ENCODE measurements at places on chromosomes 4 and X.
A peak's percentile ranks its signal among the peaks of the same experiment; 100 is the strongest.

DNA sequence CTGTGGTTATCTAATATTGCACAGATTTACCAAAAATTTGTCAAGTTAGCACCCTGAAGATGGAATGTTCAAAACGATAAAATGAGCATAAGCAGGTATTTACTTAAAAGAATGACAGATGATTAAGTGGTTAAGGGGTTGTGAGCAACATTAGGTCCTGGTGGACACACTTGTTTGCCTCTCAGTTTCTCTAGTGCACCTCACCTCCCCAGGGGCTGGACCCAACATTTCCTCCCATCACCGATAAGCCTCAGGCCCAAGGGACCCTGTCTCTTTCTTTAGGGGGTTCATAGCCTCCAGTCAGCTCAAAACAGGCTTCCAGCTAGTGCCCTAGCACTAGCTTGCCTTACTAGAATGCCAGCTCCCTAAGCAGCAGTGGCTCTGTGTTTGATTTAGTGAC is 88.0 kb downstream of the ATP11C start:
- no peaks in the 10 kb centered on the region for H3K27me3 ChIP-seq
- H3K27ac ChIP-seq: no peak overlapping the region
- peaks cover 12% of the 10 kb centered on the region for H3K4me1 ChIP-seq
- H3K4me3 ChIP-seq: no peak overlapping the region
- 0 out of 2 replicates have a peak, but pooled peaks cover 1% of the 10 kb centered on the region for H3K36me3 ChIP-seq

GRCh38 chrX:103157496-103158316 is 57.2 kb upstream of the BEX4 start:
- peaks cover 39% of the 10 kb centered on the region for H3K4me1 ChIP-seq
- H3K27me3 ChIP-seq: peaks cover 2% of the 10 kb centered on the region
- H3K27ac ChIP-seq: 0 out of 2 replicates have a peak overlapping the region, but pooled peaks have one; percentile 34
- H3K36me3 ChIP-seq: no peaks in the 10 kb centered on the region
- H3K4me3 ChIP-seq: no peak overlapping the region

GRCh38 chr4:10115797-10116568 is 616 bp downstream of the WDR1 start:
- peak overlapping the region; percentile 96 for H3K4me3 ChIP-seq
- peaks cover 15% of the 10 kb centered on the region for H3K27me3 ChIP-seq
- H3K4me1 ChIP-seq: peaks cover 65% of the 10 kb centered on the region
- no peak for DNase-seq
- H3K36me3 ChIP-seq: peaks cover 48% of the 10 kb centered on the region

DNA sequence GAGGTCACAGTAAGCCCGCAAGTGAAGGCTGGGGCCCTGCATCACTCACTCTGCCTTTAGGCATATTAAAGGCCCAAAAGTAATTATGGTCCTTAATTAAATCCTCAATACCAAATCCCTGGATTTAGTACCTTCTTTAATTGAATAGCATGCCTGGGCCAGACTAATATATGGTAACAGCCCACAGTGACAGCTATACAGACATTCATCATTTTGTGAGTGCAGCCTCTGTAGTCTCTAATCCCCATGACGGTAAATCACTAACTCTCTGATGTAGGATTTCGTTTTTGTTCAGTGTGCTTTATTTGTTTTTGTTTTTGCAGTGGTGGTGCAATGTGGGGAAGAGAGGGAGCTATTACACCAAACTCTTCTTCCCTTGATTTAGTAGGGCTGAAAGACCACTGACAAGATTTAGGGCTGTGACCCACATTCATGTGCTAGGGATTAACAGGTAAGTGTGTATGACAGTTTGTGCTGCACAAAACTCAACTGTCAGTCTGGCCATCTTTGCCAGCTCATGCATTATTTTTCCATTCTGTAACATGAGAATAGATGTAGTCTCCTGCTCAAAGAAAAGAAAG is 60.6 kb upstream of the SLC39A8 start:
- H3K36me3 ChIP-seq: no peaks in the 10 kb centered on the region
- peaks cover 6% of the 10 kb centered on the region for H3K27me3 ChIP-seq
- DNase-seq: no peak
- no peaks in the 10 kb centered on the region for H3K4me1 ChIP-seq

DNA sequence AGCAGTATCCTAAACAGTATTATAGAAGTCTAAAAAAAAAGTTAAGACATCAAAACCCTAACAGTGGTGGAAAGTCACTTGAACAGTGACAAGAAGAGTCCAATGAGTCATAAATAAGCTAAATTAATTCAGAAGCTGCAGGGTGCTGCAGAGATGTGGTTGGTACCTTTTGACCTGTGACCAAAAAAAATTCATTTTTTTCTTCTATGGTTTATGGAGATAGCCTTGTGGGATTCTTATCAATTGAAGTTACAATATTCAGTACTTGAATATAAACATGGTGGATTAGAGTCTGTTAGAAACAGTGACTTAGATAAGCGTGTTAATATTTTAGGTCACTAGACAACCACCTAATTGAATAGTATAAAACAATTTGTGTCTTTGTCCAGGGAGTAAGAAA is 35.4 kb downstream of the CCSER1 start:
- H3K4me1 ChIP-seq: no peaks in the 10 kb centered on the region
- no peak for DNase-seq
- H3K36me3 ChIP-seq: no peaks in the 10 kb centered on the region
- H3K4me3 ChIP-seq: no peak overlapping the region

GRCh38 chrX:14398725-14399124 is 130.6 kb upstream of the GLRA2 start:
- H3K4me1 ChIP-seq: peaks cover 13% of the 10 kb centered on the region
- no peaks in the 10 kb centered on the region for H3K27me3 ChIP-seq
- H3K4me3 ChIP-seq: no peak overlapping the region
- DNase-seq: peak; percentile 33
- H3K36me3 ChIP-seq: no peaks in the 10 kb centered on the region

DNA sequence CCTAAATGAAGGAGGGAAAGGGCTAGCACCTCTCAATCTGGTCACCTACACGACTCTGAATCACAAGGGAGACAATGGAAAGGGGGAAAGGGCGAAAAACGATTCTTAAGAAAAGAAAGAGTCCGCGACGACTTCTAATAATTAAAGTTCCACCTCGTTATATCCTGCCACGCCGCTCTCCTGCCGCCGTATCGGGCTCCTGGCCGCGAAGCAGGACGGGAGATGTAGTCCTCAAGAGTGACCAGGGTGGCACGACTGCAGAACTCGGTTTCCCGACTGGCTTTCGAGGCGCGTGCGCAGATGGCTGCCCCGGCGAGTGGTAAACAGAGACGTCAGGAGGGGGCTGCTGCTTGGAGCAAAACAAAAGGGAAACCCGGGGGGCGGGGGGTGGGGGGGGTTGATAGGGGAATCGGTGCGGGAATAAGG is at the start of gene FOXO4:
Gene FOXO4 (plus strand): TSS at position 297 of the 426 bp plus-strand sequence. CDS start 678 bp downstream, outside the sequence.
- H3K27me3 ChIP-seq: no peaks in the 10 kb centered on the region
- peak; percentile 71 for DNase-seq
- H3K4me3 ChIP-seq: peak within 1 kb of the TSS; percentile 98
- H3K27ac ChIP-seq: peak within 1 kb of the TSS; percentile 75

- H3K36me3 ChIP-seq: no peaks in the 10 kb centered on the region
- no peak for DNase-seq
- H3K4me3 ChIP-seq: no peak overlapping the region
- no peaks in the 10 kb centered on the region for H3K4me1 ChIP-seq
Observed at GRCh38 chrX:31178064-31178768, 106.4 kb upstream of the FTHL17 start.

GRCh38 chr4:122764821-122765215 is 32.3 kb downstream of the BBS12 start:
- peak overlapping the region; percentile 84 for H3K4me3 ChIP-seq
- peaks cover 80% of the 10 kb centered on the region for H3K4me1 ChIP-seq
- peak; percentile 90 for DNase-seq
- no peaks in the 10 kb centered on the region for H3K36me3 ChIP-seq
- peak overlapping the region; percentile 95 for H3K27ac ChIP-seq

DNA sequence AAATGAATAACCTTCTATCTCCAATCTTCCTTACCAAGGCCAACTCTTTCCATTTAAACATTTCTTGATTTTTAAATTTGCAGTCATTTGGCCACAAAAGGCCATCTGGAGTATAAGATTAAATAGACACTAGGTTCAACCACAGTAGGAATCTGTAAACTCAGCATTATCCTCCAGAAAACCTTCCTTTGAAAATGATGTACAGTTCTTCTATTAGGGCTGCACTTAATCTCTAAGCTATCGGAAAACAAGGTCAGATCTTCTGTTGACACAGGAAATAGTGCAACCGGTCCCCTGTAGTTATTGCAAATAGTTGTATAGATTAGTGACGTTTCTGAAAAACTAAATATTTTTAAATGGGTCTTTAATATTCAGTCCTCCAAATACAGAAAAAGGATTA is 359.0 kb upstream of the ATOH1 start:
- no peak overlapping the region for H3K27ac ChIP-seq
- no peak overlapping the region for H3K4me3 ChIP-seq
- DNase-seq: no peak
- H3K27me3 ChIP-seq: no peaks in the 10 kb centered on the region

DNA sequence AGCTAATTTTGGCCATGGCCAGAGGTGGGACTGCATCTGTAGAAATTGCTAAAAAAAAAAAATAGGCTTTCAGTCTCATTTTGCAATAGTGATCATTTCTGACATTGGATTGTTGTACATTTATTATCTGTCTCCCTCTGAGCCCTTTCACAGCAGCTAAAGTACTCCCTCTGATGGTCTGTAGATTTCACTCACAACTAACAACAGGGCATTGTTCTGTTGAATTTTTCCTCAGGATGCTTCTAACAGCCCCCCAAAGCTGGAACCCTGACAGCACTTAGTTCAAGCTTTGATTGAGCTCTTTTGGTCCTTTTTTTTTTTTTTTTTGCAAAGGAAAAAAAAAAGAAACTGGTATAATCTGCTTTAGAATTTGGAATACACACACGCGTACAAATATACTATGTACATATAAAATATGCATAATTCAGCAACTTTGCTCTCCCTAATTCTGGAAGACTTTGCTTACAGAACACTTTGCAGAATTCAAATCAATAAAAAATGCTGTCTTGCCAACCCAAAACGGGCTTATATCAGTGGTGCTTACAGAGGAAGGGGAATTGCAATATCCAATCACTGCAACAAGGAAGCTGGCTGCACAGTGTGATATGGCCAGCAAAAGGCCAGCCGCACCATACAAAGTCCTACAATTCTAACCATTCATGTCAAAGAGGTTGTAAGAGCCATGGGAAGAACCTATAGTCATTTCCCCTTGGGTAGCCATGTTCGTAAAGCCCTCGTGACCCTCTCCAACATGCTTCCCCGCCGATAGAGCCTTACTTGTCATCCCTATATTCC is 406.4 kb downstream of the SMARCA1 start:
- H3K27ac ChIP-seq: no peak overlapping the region
- H3K4me1 ChIP-seq: no peaks in the 10 kb centered on the region
- no peaks in the 10 kb centered on the region for H3K36me3 ChIP-seq
- no peak overlapping the region for H3K4me3 ChIP-seq

DNA sequence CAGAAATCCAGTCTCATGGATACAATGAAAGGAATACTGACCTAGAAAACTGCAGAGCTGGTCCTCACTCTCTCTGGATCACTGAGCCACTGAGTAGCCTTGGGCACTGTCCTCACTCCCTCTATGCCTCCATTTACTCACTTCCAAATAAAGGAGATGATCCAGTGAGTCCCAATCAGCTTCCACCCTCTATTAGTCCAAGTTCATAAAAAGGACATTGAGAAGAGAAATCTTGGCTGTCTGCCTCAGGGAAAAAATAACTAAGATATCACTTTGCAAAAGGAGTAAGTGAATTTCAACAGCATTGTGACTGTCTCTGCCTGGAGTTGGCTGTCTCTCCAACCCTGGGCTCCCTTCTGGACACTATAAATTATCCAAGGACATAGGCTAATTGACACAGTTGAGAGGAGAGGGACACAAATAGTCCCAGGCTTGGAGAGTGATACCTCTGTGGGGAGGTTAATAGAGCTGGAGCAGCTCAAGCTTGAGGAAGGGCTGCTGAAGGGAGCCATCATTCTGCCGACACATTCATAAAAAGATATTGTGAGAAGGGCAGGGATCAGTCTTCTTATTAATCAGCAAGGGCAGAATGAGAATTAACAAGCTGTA is 572.3 kb downstream of the RAB28 start:
- H3K4me3 ChIP-seq: no peak overlapping the region
- no peak overlapping the region for H3K27ac ChIP-seq

- peak within 1 kb of the TSS; percentile 90 for H3K4me3 ChIP-seq
- DNase-seq: peak; percentile 15
- peak within 1 kb of the TSS; percentile 98 for H3K27ac ChIP-seq
- H3K4me1 ChIP-seq: peaks cover 12% of the 10 kb centered on the region
- H3K27me3 ChIP-seq: peaks cover 6% of the 10 kb centered on the region
Observed at GRCh38 chrX:47232803-47233332, at the start of gene USP11. USP11 (plus strand) TSS chrX:47233009; CDS start chrX:47233044, 35 bp downstream.

- no peaks in the 10 kb centered on the region for H3K36me3 ChIP-seq
- H3K27me3 ChIP-seq: no peaks in the 10 kb centered on the region
- no peak for DNase-seq
Observed at GRCh38 chr4:104743215-104743653, 248.5 kb upstream of the CXXC4 start.

- peaks cover 38% of the 10 kb centered on the region for H3K4me1 ChIP-seq
- H3K4me3 ChIP-seq: no peak overlapping the region
- H3K36me3 ChIP-seq: 0 out of 2 replicates have a peak, but pooled peaks cover 4% of the 10 kb centered on the region
Observed at GRCh38 chr4:40251366-40251765, 54.5 kb downstream of the RHOH start.

- H3K4me3 ChIP-seq: no peak overlapping the region
Observed at GRCh38 chrX:120768254-120768653, 107.4 kb downstream of the CT47B1 start.

- no peak overlapping the region for H3K27ac ChIP-seq
- peaks cover 20% of the 10 kb centered on the region for H3K4me1 ChIP-seq
Observed at GRCh38 chr4:48681856-48682255, 98.2 kb downstream of the FRYL start.

DNA sequence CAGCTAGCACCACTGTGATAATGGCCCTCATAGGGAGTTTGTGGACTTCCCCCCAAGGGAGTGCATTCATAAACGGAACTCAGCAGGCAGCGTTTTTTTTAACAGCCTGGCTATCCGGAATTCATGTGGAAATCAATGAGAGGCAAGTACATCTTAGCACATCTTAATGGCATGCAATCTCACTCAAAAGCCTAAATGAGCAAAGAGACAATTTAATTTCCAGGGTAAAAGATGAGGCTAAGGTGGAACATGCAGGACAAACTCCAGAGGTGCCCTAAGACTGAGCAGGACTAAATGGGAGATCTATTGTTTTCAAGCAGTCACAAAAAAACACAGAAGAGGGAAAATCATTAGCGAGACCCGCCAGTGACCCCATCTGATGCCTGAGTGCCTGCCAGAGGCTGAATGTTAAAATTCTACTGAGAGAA is 243.5 kb upstream of the KCNIP4 start:
- no peaks in the 10 kb centered on the region for H3K4me1 ChIP-seq
- no peak for DNase-seq
- H3K4me3 ChIP-seq: no peak overlapping the region
- no peaks in the 10 kb centered on the region for H3K27me3 ChIP-seq

- no peaks in the 10 kb centered on the region for H3K36me3 ChIP-seq
- H3K27me3 ChIP-seq: peaks cover 15% of the 10 kb centered on the region
Observed at GRCh38 chr4:56828784-56829535, 7.5 kb upstream of the SPINK2 start.

DNA sequence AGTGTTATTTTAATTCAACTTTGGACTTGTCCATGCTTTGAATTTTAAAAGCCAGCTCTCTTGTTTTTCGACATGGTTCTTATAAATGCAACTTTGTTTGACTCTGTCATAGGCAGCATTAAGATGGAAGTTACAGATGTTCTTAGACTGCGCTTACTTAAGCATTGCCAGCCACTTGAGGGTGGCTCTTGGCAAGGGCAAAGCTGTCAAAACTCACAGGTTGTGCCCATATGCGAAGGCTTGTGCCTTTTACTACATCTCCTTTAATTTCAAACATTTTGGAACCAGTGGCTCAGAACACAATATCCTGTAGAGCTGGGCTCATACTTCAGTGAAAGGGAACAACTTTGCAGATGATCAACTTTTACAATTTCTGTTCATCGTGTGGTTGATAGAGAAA is 135.5 kb downstream of the TRAM1L1 start:
- H3K4me1 ChIP-seq: no peaks in the 10 kb centered on the region
- no peak overlapping the region for H3K27ac ChIP-seq
- H3K36me3 ChIP-seq: no peaks in the 10 kb centered on the region

Data from HFFc6 (cell line).